ENCODE measurements at places on chromosomes 5 and 9.

- no peak for DNase-seq
These were observed 38.6 kb downstream of the HTR4 start for GRCh38 chr5:148615644-148616275.

DNA sequence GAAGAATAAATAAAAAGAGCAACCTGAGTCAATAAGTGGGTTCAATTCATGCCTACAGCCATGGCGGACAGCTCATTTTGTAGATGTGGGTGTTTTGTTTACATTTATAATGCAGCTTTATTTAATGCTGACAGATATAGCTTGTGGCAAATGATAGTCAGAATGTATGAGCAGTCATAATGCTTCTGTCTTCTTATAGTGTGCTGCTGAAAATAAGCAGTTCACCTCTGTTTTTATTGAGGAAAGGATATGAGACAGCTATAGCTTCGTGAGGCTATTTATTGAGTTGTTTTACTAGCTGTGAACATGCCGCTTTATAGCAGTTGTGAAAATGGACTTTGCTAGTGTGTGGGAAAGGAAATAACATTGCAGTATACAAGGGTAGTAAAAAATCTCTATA lies 147.4 kb downstream of the PBX3 start:
- DNase-seq, result no peak

GRCh38 chr5:72539726-72540125 lies 32.5 kb upstream of the ZNF366 start:
- no peak for DNase-seq

DNA sequence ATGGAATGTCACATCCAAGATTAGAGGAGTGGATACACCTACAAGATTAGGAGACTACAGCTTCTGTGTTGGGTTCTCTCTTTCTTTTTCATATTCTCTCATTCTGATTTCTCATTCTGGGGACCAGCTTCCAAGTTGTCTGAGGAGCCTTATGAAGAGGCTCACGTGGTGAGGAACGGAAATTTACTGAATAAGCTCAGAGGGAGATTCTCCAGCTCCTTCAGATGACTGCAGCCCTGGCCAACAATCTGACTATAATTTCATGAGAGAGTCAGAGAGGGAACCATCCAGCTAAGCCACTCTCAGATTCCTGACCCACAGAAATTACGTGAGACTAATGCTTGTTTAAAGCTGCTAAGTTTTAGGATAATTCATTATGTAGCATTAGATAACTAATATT lies 27.1 kb upstream of the TENT2 start:
- DNase-seq, result no peak

GRCh38 chr5:113081881-113082546 lies 105.4 kb downstream of the DCP2 start:
- DNase-seq, result no peak

- DNase-seq, result no peak
These were observed 284.4 kb downstream of the PIK3R1 start for GRCh38 chr5:68499987-68500386.

GRCh38 chr9:127741831-127742434 lies 6.8 kb upstream of the TOR2A start:
- DNase-seq, result no peak

- DNase-seq, result no peak
These were observed 45.2 kb upstream of the FYB1 start for GRCh38 chr5:39264528-39264927.

DNA sequence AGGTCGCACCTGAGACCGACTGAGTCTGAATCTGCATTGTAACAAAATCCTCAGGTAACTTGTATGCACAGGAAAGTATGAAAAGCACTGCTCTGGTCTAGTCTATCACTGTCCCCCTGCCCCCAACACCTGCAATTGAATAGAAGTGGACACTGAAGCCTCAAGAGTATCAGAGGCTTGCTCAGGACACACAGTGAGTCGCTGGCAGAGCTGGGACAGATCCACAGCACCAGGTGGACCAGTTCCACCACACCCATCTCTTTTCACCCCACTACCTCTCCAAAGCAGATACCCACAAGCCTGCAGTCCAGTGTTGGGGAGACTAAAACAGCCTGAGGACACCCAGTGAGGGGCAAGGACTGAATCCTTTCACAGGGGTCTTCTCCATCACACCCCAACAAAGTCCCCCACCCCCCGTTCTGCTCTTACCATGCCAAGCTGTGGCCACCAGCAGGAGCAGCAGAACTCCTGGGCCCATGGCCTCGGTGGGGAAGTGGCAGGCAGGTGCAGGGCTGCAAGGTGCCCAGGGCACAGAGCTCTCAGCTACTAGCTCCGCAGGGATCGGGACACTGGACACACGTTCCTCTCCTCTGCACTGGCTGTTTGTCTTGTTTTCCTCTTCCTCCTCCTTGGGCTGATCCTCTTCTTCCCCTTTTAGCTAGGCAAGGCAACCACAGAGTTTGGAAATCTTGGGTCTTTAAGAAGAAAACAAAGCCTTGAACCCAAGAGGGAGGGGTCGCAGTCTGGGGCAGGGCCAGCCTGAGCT lies at the start of gene CSF1R:
Gene CSF1R (minus strand): TSS at position 605 of the 766 bp plus-strand sequence. CDS start 127 bp downstream, at position 478.
- no peak for DNase-seq

DNA sequence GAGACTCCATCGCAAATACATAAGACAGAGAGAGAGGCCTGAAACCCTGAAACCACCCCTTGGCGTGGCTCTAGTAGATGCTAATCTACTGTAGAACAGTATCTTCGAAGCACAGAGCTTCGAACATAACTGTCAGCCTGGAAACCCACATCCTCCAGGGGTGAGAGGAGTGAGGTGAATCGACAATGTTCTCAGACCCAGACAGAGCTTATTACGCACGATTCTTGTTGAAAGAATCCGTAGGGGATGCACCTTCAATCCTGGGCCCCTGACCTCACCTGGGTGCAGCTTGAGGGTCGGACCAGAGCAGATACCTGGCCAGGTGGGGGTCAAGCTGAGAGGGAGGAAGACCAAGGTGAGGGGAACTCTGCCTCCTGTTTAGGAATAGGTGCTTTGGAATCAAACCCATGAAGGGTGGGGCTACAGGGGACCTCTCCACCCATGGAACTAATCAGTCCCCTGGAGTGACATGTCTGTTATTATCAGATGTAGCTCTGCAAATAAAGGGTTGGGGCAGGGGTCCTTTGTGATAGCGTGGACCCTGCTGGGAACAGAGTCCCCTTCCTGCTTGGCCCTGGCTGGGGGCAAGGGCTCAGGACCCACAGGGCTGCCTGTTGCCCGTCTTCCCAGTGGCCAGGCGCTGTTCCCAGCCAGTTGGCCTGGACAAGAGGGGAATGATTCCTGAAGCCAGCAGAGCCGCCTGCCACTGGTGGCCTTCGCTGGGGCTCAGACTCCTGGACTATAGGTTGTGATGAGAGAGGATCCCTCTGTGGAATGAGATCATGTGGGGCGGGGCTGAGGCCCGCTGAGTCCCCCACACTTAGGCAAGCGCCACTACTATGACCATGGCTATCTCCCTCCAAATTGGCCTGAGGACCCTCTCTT lies 41.2 kb downstream of the DBH start:
- DNase-seq, result peak; percentile 30

DNA sequence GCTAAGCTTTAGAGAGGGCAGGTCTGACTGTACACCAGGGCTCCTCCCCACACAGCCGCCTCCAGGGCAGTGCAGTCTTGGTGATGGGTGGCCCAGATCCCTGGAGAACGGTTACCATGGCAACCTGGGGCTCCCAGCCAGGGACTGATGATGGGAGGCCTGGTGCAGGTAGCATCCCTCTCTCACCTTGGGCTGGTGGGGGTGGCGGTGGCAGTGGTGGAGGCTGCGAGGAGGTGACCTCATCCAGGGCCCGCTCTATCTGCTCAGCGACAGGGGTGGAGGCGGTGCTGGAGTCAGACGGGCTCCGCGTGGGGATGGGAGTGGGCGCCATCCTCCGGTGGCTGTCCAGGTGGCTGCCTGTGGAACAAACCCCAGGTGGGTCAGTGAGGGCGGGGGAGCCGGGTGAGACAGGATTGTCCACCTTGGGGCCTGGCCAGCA lies 12.3 kb downstream of the PRR7 start:
- no peak for DNase-seq

DNA sequence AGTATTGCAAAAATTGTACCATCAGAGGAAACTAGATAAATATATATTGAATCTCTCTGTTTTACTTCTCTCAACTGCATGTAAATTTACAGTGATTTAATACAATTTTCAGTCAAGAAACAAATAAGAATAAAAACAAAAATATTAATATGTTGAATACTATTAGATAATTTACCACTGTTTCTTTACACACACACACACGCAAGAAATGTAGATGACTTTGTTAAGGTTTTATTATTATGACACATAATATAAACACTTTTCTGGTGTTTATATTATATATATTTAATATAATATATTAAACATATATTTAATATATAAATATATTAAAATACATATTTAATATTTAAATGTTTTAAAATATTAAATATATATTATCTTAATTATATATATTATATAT lies 814.3 kb upstream of the CDH10 start:
- DNase-seq, result no peak

GRCh38 chr9:71364186-71364955 lies 242.9 kb upstream of the TRPM3 start:
- DNase-seq, result no peak

- DNase-seq, result no peak
These were observed 6.4 kb downstream of the TSPAN17 start for GRCh38 chr5:176653401-176654385.

- no peak for DNase-seq
These were observed 19.0 kb downstream of the GPR107 start for GRCh38 chr9:130072515-130073235.

DNA sequence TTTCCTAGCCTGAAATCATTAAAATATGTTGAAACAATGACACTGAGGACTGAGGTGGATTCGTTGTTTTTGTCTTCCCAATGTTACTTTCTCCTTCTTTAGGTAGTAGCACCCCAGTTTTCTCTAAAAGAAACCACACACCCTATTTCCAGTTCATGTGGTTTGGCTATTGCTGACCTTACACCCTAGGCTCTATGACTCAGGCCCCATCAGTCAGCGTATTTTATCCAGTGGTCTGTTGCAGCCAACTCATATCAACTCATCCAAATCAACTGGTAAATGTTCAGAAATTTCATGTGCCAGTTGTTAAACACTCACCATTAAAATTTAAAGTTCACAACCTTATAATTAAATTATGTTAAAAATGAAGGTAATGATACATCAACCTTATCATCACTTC lies 44.6 kb upstream of the NFIB start:
- DNase-seq, result no peak

- DNase-seq, result no peak
These were observed 395.6 kb upstream of the TLE4 start for GRCh38 chr9:79176014-79176697.

- no peak for DNase-seq
These were observed 384.6 kb downstream of the BRINP1 start for GRCh38 chr9:118984607-118985006.

DNA sequence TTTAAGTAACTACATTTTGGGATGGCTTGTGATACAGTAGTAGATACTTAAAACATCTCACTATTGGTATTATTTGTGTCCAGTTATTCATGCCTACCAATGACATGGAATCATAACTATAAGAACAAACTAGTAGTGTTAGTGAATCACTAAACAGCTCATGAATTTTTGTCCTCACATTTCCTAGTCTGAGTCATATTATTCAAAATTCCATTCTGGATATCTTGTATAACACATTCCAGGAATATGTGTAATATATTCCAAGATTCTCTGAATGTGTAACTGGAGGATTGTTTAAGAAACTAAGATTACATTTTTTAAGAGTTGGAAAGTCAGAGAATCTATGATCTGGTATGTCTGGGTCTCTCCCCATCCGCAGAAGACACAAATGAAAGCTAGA lies 565.3 kb upstream of the ZNF608 start:
- DNase-seq, result no peak

- no peak for DNase-seq
These were observed 140.2 kb downstream of the SLC24A2 start for GRCh38 chr9:19648672-19649071.

DNA sequence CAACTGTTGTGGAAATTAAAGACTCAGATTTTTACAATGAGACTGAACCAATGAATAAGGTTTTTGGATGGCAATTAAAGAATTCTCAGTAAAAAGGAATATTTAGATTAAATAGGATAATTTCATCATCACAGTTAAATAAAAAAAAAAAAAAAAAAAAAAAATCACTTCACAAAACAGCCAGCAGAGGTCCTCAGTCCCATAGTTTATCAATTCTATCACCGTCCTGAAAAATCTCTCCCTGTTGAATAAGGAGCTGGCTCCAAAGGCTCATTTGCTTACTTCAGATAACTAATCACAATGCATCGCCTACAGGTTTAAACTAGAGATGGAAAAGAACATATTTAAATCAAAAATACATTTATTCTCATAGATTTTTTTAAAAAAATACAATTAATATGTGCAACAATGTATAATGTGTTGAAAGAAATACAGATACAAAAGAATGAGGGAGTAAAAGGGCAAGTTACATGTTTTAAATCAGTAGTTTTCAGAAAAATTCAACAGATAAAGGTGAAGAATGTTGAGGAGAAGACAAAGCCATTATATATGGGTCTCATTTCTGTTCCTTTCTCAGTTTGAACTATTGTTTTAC lies 175.8 kb upstream of the CHD1 start:
- no peak for DNase-seq

DNA sequence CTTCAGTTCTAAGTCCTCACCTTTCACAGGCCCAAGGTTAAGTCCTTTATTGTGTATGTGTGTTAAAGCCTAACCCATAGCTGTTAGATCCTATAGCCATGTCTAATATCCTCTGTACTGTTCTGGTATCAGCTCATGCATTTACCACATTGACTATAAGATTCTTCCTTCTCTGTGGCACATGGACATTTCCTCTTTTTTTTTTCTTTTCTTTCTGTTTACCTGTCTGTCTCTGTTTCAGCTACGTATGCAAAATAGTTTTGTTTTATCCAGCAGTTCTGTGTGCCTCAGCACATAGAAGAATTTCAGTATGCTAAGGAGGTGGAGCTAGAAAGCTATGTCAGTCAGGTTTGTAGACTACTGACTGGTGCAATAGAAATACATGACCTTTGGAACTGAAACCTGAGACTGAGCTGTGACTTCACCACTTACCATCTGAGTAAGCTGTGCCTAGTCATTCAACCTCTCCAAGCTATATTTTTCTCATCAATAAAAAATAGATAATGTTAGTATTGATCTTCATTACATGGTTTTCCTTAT lies 155.6 kb upstream of the VLDLR start:
- no peak for DNase-seq

DNA sequence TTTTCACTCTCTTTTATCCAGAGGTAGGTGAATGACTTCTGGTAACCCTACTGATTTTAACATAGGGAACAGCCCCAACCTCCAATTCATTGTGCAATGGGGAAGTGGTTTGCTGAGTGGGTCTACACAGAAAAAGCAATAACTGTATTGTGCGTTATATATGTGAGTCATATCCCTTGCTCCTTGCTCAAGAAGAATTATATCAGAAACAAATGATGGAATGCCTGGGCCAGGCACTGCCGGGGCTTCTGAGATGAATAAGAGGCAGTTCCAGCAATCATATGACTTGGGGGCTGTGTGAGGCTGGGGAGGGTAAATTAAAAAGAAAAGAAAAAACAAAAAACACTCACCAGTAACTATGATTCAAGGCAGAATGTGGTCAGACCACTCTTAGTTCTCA lies 79.2 kb upstream of the ABCA1 start:
- no peak for DNase-seq

DNA sequence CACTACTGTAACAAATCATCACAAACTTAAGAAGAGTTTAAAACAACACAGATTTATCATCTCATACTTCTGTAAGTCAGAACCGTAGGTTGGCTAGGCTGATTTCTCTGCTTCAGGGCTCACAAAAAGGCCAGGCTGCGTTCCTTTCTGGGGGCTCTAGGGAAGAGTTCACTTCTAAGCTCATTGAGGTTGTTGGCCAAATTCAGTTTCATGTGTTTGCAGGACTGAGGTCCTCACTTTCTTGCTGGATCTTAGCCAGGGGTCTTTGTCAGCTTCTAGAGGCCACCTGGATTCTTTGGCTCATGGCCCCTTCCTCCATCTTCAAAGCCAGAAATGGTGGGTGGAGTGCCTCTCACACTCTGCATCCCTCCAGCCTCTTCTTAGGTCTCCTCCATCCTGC lies 76.0 kb downstream of the ACTBL2 start:
- no peak for DNase-seq

Measured in central memory CD8-positive, alpha-beta T cell (primary cell).